ENCODE measurements at places on chromosomes 11 and 22.

- DNase-seq, result no peak
These were observed 2.4 kb downstream of the ZC3H12C start for GRCh38 chr11:110095554-110095953.

GRCh38 chr22:46233231-46233630 is 16.9 kb downstream of the CDPF1 start:
- DNase-seq, result peak; percentile 33

DNA sequence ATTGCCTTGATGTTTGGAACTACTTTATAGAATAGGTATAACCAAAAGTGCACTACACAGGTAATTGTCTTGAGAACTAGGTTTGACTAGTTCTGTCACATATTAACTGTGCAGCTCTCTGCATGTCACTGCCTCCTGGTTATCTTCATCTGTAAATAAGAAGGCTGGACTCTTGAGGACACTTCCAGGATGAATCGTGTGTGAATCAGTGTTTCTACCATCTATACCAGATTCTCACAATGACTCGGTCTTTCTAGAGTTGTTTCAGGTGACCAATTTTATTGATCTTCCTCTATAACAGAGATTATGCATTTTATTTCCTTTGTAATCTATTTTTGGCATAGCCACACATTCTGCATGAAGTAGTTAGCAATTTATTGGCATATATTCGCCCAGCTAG is 1181.0 kb upstream of the TENM4 start:
- no peak for DNase-seq

DNA sequence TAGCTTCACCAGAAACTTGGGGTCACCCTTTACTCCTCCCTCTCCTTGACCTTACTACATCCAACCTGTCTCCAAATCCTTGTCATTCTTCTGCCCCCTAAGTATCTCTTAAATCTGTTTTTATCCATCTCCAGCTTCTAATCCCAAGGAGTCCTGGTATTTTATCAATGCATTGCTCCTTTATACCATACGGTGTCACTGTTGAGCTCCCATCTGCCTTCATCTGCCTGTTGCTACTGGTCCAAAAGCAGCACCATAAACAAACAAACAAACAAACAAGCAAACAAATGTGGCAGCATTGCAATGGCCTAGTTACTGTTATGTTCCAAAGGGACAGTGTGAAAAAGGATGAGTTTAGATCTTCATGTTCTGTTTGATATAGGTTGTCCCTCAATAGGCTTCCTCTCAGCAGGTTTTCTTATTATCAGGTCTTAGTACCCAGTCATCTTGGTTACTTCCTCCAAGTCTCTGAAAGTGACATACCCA is 34.2 kb downstream of the DNHD1 start:
- DNase-seq, result peak; percentile 56

- peak; percentile 74 for DNase-seq
These were observed 34.7 kb downstream of the RNF169 start for GRCh38 chr11:74783241-74783871.

DNA sequence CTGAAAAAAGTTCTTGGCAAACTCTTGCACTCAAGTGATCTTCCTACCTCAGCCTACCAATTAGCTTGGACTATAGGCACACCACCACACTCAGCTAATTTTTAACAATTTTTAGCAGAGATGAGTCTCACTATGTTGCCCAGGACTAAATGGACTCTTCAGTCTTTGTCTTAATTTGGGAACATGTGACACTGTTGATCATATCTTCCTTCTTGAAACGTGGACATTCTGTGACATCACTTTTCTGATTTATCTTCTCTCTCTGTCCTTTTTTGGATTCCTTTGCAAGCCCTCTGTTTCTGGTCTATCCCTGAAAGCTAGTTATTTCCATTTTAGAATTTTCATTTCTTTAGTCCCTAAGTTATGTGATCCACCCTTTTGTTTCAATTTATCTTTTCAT is 42.0 kb downstream of the RSF1 start:
- DNase-seq, result no peak

- DNase-seq, result no peak
These were observed at the start of gene ANO5 for GRCh38 chr11:22192642-22193347. Gene ANO5, plus strand, starts transcription at chr11:22193085. Its CDS starts 408 bp downstream, at chr11:22193493.
